Right cardiac atrium (tissue), 5 donors: ENCODE measurements at places on chromosomes 1 and 21. TPM values are rescaled to one million over a fixed set of nuclear protein-coding genes. Genes with fewer than 3 reads are reported as not detected.

The KCNE2 gene
- total RNA-seq: not detected

The SLAMF7 gene
- total RNA-seq: 0.41 TPM

The CTSS gene
- total RNA-seq: 64.7 TPM

The LCE1F gene
- total RNA-seq: not detected

- peak; percentile 44 for DNase-seq
Measured at GRCh38 chr1:180117764-180118116, 36.9 kb upstream of the QSOX1 start.

- no peak for DNase-seq
Measured at GRCh38 chr1:244741692-244742091, 88.8 kb downstream of the DESI2 start.

DNA sequence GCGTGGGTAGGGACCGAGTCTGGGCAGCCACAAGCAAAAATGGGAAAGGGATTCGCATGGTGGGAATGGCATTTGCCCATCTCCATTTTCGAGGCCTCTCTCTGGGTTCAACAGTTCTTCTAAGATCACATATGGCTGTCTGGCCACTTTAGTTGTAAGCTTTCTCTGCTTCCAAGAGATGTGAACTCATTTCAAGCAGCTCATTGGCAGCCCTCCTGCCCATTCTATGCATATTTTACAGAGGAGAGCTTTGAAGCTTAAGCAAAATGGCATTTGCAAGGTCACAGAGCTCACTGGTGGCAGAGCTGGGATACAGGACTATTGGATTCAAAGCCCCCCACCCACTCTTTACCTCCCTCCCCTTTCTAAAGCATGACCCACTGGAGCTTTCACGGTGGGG, 93.7 kb downstream of the HHIPL2 start:
- no peak for DNase-seq

GRCh38 chr1:76268341-76268740, 193.8 kb downstream of the ST6GALNAC3 start:
- DNase-seq: no peak

GRCh38 chr1:115203287-115203686, 114.0 kb upstream of the TSPAN2 start:
- DNase-seq: no peak

DNA sequence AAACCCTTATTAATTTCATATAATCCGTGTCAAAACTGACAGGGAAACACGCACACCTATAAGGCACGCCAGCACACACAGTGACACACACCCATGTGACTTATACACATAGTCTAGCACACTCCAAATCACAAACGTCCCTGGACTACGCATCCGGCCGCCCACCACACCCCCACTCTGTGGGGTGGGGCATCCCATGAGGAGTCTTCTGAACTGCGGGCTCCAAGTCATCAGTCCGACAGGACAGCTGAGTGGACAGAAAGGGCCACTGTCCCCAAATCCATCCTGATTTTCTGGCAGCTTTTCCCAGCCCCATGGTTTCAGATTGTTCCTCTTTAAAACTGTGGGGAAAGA, 829 bp downstream of the PEA15 start:
- peak; percentile 64 for DNase-seq

DNA sequence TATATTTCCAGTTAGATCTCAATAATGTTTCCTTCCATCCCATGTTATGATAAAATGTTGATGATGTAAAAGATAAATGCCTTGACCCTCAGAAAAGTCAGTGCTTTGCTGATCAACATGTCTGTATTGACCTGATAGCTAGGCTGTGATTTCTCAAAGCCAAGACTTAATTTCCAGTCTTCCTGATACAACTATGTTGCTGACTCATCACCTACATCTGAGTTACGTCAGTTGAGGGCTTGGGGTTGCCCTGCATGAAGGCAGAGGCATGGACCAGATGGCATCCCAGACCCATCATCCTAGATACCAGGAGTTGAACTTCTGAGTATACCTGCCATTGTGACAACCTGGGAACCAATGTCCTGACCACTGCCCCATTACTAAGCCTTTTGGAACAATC, 4.8 kb downstream of the LCE1D start:
- DNase-seq: no peak

- no peak for DNase-seq
Measured at GRCh38 chr1:26370591-26371382, 1.8 kb downstream of the ZNF683 start.

GRCh38 chr1:111222308-111223125, 5.0 kb upstream of the CHI3L2 start:
- peak; percentile 83 for DNase-seq

DNA sequence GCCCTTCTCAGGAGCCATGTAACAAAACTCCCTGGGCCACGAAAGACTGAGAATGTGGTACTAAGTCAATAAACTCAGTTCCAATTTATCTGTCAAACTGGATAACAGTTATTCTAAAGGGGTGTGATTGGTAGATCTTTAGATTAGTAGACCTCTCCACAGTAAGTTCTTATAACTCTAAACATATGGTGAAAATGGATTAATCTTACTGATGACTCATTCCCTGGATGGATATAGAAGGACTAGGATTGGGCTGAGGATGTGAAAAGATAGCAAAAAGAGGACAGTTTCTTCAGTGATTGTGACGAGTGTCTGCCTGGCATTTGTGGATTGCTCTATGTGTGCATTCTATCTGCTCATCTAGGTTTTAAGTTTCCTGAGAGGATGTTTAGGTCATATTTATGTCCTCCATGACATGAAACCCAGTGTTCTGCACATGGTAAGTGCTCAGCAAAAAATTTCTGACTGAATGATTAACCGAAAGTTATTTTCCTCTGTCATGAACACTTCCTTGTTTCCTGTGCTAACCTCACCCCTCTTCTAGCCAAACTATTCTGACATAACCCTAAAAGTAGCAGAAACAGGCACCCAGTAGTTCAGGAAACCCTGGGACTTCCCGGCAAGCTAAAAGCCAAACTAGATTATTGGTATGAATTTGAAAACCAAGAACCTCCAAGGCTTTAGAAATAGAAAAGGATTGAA, 397.5 kb upstream of the PLXNA2 start:
- DNase-seq: no peak

DNA sequence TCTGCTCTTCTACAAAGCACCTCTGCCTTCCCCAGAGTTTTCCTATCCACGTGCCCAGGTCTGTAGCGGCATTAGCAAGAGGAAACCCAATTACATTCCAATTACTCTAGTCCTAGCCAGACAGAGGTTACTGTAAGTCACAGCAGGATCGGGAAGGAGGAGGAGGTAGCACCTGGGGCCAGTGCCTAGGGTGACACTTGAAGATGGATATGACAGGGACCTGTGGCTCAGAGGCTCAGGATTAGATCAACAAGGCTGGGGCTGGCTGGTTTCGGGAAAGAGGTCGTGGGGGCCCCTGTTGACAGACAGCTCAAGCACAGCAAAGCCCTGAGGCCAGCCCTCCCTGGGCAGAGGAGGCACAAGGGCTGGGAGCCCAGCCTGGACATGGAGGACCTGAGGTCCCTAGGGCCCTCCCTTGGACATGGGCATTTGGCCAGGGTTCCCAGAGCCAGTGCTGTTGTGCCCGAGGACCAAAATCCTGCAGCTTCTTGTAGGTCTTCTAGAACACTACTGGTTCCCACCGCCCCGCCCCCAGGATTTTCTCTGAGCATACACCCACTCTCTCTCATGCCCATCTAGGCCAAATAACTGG, 3.0 kb upstream of the HCRTR1 start:
- DNase-seq: no peak

DNA sequence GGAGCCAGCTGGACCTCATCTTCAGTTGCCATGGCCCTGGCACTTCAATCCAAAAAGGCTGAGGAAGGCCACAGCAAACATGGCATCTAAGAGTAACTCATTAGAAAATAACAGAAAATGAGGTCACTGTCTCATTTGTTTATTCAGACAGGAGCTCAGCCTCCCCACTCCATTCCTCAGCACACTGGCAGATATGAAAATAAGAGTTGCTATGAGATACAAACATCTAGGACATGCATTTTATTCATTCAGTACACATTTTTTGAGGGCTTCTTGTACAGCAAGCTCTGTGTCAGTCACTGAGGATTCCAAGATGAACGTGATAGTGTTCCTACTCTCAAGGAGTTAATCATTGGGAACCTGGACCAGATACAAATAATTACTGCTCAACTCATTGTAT, 32.7 kb upstream of the TMEM125 start:
- no peak for DNase-seq

DNA sequence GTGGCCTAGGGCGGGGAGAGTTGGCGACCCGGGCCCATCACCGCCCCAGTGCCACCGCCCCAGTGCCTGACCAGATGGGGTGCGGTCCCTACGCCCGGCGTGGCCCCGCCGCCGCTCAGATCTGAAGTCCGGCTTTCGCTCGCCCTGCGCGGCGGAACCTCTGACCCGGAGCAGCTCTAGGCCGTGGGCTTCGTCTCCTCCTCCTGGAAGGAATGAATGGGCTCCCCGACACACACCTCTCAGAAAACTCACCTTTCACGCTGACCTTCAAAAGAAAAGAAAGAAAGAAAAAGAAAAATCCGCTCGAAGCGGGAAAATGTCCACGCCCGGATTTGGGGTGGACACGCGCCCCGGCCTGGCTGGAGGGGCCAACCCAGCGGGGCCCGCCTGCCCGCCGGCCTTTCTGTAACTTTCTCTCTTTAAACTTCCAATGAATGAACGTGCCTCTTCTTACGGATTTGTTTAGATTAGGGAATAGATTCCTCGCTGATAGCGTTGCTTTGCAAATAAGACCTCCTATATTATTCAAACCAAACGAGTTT, 5.4 kb upstream of the SIM2 start:
- no peak for DNase-seq

DNA sequence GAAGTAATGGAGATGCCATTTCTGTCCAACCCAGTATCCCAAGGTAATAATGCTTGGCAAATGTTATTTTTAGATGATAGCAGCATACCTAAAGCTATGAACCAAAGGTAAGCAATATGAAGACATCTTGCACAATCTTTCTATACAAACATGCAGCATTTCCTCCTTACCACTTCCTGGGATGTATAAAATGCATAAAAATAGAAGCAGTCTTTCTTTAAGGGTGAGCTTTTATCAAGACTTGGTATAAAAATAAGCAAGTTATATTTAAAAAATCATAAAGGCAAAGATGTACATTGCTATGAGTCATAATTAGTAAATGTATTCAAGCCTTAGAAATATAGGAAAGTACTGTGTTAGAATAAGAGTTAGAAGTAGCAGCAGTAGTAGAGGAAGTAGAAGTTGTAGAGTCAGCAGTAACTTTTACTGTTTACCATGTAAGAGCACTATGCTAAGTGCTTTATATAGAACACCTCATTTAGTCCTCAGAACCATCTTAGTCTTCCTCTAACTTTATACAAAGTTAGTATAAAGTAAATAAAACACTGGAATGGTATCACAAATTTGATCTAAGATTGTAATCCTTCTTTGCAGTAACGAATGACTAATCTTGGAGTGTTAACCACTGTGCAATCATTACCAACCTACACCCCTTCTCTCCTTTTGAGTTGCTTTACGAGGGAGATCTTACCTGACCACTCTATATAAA, 371.3 kb downstream of the VAV3 start:
- DNase-seq: no peak

- no peak for DNase-seq
Measured at GRCh38 chr1:210467440-210468043, 138.8 kb downstream of the HHAT start.

DNA sequence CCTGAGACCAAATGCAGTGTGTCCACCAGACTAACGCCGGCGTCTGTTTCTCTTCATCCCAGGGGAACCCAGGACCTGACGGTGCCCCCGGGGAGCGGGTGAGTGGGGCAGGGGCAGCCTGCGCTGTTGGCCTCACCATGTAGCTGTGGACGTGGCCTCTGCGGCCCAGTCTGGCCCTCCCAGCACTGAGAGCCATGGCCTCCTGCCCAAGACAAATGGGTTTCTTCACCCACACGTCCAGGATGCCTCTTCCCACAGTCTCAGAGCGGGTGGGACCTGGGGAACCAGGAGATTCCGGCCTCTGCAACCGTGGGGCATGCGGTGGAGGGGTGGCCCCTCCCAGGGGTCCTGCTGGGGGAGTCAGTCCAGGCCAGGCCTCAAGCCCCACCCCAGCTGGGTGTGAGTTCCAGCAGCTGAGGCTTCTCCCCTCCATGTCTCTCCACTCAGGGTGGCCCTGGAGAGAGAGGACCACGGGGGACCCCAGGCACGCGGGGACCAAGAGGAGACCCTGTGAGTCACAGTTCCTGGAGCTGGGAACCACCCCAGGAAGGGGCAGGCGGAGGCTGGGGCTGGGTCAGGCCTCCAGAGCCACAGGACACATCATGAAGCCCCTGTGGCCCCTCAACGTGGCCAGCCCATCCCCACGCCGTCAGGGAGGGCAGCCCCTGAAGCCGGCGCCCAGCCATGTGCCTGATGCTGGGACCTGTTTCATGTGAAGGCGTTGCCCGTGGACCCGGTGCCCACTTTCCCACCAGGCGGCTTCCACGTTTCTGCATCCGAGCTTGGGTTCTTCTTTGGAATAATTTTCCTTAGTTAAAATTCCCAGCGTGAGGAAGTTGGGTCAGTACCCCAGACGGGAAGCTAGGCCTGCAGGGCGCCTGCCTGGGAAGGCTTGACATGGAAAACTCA, 11.0 kb downstream of the COL6A1 start:
- DNase-seq: peak; percentile 64

GRCh38 chr1:184358256-184358655, 28.6 kb upstream of the C1orf21 start:
- DNase-seq: no peak

DNA sequence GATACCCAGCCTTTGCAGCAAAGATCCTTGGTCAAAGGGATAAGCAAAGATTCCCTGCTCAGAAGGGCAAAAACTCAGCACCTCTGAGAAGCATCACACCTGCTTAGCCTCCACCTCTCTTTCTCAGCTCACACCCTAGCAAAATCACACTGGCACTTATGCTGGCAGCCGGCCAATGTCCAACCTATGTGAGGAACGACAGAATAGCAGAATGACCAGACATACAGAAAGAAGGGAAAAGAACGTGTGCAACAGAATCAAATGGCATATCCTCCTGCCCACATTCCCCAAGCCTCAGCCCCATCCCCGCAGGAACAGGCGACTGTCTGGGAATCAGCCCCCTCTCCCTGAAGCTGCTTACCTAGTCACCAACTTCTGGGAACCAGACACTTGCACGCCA, 664 bp upstream of the ADORA3 start:
- DNase-seq: peak; percentile 68

- DNase-seq: no peak
Measured at GRCh38 chr1:246258250-246258649, 248.8 kb downstream of the SMYD3 start.
